ENCODE measurements at places on chromosomes 11 and 22.

- no peak for DNase-seq
Observed at GRCh38 chr11:128711136-128711535, 17.3 kb downstream of the FLI1 start.

DNA sequence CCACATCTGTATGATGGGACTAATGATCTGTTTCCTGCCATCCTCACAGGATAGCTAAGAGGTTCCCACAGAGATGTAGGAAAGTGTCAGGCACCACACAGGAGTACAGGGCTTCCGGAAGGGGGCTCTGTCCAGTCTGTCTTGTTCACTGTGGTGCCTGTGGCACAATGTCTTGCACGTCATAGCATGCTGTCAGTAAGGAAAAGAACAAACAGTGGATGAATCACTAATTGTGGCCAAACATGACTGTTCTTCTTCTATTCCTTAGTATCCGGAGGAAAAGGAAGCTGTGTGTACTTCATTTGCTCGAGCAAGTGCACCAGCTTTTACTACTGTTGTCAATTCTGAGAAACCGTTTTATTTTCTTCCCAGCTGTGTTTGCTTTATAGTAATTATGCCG, 73.4 kb upstream of the YWHAH start:
- no peak for DNase-seq

- no peak for DNase-seq
Observed at GRCh38 chr11:6027501-6027900, 3.1 kb downstream of the OR56A1 start.

DNA sequence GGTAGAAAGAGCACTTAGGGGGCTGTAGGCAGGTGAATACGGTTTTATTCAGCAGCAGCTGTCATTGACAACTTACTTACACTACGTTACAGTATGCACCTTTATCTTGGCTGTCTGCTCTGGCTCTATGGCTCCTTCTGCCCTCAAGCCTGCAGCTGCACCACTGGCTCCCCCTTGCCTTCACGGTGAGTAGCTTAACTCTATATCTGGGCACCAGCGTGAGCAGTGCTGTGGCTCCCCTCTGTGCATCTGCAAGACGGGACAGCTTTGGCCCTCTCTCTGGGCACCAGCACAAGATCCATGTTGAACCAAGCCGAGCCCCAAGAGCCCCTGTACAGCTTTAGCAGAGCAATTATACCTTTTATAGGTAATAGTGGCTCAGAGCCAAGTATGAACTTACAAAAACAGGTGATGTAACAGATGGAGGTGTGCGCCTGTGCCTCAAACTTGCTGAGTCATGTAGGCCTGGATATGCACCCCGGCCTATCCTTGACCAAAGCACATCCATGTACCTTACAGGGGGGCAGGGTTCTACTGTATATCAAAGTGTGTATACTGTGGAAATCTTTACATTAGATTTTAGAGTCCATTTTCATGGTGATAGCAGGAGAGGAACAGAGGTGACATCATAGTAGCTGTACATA, 96.9 kb upstream of the CTSC start:
- no peak for DNase-seq

- no peak for DNase-seq
Observed at GRCh38 chr22:32606181-32606580, 131.6 kb downstream of the FBXO7 start.

DNA sequence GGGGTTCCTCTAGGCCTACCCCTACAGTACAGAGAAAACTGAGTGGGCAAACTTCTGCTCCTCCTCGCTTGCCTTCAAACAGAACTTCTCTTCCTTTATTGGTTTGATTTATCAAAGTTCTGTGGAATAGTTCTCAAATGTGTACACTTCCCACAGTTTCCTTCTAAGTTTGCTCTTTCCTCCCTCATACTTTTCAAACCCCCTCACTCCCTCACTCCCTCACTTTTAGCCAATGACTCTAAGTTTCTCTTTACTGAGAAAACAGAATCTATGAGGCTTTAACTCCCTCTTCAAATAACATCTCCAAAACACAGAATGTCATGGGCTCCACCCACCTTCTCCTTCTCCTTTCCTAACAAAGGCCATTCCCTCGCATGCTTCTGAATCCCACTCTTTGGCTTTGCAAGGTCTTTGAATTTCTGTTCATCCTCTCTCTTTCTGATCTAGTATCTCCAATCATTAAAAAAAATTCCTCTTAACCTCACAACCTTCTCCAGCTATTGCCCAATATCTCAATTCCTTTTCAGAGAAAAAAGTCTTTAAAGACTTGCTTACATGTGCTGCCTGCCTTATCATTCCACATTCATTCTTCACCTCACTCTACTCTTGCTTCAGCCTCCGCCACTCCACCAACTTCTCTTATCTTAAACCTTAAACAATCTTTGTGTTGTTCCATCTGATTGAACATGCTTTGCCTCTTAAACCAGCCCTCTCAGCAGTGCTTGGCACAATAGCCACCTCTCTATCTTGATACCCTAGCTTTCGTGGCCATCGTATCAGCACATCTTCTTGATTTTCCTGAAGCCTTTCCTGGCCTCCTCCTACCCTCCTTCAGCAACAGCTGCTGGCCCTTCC, 57.2 kb downstream of the DDI1 start:
- DNase-seq = no peak

DNA sequence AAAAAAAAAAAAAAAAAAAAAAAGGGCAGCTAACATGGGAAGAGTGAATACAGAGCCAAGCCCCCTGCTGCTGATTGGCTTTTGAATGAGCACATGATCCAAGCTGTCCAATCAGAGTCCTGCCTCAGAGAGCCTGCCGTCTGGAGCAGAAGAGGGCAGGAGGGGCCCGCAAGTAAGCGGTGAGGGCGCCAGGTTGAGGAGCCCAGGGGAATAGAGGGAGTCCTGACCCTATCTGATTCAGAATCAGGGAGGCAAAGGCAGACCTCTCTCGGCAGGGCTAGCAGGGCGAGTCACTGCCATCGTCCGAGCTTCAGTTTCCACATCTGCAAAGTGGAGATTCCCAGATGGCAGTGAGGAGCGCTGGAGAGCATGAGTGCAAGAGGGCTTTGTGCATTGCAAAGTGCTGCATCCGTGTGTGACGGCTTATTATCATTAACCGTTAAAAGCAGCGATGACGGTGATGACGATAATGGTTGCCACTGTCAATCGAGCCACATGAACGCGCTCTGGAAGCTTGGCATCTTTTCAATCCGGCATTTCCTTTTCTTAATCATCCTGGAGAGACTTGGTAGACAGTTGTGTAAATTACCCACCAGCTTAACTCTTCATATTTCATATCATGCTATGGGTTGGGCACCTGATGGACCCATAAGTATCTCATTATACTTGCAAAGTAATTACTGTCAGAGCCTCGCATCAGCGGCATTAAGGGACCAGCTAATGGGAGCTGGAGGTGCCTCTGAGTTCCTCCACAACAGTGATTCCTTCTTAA, 68.6 kb upstream of the ATXN10 start:
- DNase-seq = peak; percentile 31

GRCh38 chr11:2365571-2366210, 11.4 kb upstream of the CD81 start:
- no peak for DNase-seq

GRCh38 chr11:68293708-68294107, 18.7 kb upstream of the LRP5 start:
- no peak for DNase-seq

GRCh38 chr22:37843741-37844089, 419 bp downstream of the ANKRD54 start:
- DNase-seq = no peak

DNA sequence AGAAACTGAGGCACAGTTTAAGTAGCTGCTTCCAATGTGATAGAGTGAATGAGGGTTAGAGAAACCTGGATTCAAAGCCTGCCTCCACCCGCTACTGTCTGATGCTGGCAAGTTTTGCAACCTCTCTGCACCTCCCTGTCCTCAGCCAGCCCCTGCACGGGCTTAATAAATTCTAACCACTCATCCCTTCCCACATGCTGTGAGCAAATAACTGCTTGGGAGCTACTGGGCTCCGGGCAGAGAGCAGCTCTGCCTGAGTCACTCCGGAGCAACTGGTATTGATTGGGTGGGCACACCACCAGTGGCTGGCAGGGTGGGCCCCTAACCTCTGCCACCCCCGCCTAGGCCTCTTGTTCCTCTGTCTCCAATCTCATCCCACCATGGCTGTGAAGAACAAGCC, 104.3 kb upstream of the SYT13 start:
- DNase-seq = no peak

- DNase-seq = no peak
Observed at GRCh38 chr11:43833657-43834073, 47.0 kb upstream of the ALKBH3 start.

GRCh38 chr11:112617098-112617425, 344.2 kb upstream of the NCAM1 start:
- no peak for DNase-seq

DNA sequence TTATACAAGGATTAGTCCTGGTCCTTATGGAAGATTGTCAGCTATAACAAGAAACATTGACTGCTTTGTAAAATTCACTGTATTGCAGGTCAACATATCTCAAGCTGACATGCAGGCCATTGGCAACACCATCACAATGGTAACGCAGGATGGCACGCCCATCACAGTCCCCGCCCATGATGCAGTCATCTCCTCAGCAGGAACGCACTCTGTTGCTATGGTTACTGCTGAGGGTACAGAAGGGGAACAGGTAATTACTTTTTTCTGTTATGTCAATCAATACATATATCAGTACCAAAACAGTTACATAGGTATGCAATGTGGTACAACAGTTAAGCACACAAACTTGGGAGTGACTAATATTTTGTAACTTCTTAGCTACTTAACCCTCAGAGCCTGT, 55.3 kb downstream of the ZNF143 start:
- peak; percentile 10 for DNase-seq

DNA sequence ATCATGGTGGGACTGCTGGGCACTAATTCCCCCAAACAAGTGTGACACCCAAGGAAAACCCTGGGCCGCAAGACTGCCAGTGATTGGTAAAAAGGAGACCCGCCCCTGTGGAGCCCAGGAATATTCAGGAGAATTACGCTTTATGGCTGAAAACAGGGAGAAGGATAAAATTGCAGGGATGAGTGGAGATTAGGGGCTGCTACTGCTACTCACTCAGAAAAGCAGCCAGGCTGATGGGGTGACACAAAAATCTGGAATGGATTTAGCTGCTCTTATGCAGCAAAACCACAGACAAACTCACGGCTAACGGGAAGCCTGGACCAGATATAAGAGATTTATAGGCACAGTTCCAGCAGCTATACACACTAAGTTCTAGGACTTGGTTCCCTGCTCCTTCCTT, 4.4 kb upstream of the FBXO3 start:
- DNase-seq = no peak

DNA sequence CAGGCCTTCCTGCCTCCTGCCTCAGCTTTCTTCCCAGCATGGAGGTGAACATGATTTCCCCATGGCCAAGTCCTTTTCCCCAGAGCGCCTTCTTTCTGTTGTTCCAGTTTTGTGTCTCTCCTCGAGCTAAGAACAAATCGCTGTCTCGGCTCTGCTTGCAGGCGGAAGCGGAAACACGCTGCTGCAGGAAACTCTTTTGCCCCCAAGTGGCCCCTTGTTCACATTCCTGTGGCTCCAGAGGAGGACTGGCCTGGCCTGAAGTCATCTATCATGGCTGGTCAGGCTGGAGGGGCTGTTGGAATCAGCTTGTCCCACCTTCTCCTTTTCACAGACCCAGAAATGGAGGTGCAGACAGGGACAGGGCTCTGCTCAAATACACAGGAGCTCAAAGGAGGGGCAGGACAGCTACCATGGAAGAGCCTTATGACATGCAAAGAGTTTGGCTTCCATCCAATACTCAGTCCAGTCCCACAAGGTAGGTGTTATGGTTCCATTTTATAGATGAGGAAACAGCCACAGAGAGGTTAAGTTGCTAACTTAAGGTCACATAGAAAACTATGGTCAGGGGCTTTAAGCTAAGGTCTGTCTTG, 182.2 kb upstream of the SYT13 start:
- DNase-seq = no peak

- DNase-seq = no peak
Observed at GRCh38 chr11:126114486-126115126, 51.9 kb upstream of the CDON start.

- DNase-seq = no peak
Observed at GRCh38 chr22:27892811-27893210, 26.2 kb downstream of the PITPNB start.

GRCh38 chr11:103395612-103396011, 286.4 kb downstream of the DYNC2H1 start:
- DNase-seq = no peak

- no peak for DNase-seq
Observed at GRCh38 chr22:39446239-39446721, 10.5 kb upstream of the MGAT3 start.

GRCh38 chr11:102806296-102806695, 8.3 kb upstream of the MMP1 start:
- DNase-seq = no peak
